Astrocyte of the hippocampus (primary cell): ENCODE measurements at places on chromosomes 1 and 21.

DNA sequence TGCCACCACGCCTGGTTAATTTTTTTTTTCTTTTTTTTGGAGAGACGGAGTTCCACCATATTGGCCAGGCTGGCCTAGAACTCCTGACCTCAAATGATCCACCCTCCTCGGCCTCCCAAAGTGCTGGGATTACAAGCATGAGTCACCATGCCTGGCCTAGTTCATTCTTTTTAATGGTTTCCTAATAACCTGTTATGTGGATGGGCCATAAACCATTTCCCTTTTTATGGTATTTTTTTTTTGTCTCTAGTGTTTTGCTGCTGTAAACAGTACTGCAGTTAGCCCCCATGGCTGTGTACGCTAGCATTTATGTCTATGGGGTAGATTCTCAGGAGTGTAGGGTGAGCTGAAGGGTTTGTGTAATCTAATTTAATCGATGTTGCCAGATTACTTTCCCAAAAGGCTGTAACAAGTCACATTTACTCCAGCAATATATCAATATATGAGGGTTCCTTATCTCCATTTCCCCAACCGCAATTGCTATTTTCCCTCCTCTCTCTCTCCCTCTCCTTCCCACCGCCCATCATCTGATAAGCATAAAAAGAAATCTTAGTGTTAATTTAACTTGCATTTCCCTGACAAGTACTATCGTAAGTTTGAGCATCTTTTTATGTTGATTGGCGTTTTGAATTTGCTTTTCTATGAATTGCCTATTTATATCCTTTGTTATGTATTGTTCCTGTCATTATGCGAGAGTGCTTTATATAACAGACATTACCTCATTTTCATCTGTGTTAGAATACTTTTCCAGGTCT, 28.7 kb downstream of the RCSD1 start:
- no peak for DNase-seq

GRCh38 chr1:119279456-119280381, 88.9 kb upstream of the HAO2 start:
- DNase-seq, result peak; percentile 75

DNA sequence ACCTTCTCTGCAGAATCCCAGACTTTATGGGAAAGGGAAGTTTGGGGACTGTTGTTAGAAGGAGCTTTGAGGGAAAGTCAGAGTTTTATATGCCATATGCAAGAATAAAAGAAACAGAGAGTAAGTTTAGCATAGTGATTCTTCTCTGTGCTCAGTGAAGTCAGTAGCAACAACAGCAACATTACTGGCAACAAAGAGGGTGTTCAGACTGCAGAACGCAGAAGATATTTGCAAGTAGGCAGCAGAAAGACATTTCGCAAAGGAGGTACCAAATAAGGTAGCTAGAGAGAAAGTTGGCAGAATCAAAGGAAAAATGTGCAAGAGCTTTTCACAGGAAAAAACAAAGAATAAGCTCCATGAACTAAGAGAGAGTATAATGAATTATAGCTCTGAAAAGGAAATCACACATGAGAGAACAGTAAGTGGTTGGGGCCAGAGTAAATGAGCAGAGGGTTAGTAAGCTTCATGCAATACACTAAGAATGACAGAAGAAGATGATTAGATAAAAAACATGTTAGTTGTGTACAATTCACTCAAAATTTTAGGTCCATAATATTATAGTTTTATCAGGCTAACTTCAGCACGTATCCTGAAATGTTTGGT, 98.1 kb downstream of the NEGR1 start:
- peak; percentile 32 for DNase-seq

DNA sequence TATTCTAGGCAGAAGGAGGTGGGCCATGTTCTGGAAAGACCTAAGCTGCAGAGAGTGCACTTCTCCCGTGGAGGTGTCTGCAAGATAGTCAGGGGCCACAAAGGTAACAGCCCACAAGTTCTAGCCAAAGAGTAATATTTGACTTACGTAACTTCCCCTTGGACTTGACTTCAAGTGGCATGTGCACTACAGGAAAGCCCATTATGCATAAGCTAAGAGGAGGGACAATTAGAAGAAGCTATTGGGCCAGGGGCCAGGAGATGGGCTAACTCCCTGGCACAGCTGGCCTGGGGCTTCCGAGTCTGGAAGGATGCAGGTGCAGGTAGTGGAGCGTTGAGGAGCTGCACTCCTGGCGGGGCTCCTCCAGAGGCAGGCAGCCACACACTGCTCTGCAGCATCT, 58.3 kb downstream of the ERG start:
- DNase-seq, result no peak

GRCh38 chr1:3550511-3551289, 60.6 kb downstream of the MEGF6 start:
- DNase-seq, result no peak

- peak; percentile 81 for DNase-seq
Observed at GRCh38 chr1:32334864-32335534, 1.0 kb downstream of the MARCKSL1 start.

DNA sequence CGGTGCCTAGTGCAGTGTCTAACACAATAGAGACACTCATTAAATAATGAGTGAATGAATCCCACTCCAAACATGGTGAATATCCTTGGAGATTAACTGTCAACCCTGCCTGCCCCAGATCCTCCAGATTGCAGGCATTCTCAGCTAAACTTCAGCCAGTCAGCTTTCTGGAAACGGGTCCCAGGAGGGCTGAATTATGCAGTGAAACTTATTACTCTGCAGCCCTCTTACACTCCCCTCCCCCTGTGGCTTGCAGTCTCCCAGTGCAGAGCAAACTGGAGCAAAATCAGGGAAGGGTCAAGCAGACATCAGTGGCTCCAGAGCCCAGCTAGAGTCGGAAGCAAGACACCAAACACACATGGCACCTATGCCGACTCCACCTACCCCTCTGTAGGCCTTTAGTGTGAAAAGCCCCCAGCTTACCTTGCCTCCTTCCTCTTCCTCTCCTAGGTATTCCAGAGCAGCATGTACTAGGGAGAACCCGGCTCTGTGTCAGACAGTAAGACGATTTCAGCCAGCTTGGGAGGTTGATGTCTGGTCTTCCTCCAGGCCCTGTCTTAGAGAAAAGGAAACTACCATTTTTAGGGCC, 6.5 kb upstream of the RGS16 start:
- no peak for DNase-seq

GRCh38 chr21:32131960-32132359, 146.9 kb downstream of the MIS18A start:
- DNase-seq, result peak; percentile 56

DNA sequence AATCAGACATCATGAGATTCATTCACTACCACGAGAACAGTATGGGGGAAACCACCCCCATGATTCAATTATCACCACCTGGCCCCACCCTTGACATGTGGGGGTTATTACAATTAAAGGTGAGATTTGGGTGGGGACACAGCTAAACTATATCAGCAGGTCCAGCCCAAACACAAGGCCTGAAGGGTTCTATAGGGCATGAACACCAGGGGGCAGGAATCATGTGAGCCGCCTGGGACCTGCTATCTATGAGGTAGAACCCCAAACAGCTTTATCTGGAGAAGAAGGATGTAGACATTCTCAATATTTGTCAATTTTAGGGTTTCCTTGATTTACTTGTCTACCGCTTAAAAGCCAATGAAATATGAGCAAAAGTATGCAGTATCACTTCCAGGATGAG, 294.9 kb upstream of the DEPDC1 start:
- DNase-seq, result no peak

DNA sequence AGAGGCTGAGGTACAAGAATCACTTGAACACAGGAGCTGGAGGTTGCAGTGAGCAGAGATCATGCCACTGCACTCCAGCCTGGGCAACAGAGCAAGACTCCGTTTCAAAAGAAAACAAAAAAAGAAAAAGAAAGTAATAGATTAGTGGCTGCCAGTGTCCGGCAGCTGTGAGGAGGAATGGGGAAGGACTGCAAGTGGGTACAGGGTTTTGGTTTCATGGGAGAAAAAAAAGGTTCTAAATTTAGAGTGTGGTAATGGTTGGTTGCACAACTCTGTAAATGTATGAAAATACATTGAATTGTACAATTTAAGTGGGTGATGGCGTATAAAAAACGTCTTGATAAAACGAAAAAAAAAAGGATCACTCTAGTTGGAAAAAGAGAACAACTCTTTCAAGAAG, 6.7 kb downstream of the TAF1A start:
- no peak for DNase-seq

DNA sequence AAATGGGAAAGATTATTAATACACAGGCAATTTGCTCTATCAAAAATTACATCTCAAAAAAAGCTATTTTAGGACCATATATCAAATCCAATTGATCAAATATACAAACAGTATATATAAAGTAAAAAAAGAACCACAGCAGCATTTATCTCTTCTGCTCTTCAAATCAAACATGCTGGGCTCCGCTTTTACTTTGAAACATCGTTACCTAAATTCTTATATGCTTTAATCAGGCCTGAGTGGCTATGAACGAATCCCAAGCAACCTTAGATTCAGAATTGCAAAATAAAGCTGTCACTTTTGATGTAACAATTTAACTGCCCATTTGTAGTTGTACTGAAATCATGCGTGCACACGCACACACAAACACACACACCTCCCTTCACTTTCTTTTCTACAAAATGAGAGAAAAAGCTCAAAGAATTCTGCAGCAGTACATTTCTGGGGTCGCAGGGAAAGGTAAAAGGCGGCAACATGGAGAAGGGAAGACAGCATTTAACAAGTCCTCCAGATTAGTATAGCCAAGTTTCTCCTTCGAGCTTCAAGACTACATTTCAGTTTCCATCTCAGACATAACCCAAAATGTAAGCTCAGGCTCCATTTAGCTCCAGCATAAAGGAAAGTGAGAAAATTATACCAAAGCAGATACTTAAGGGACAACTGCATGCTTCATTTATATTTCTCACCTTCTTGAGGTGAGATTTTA, 92.2 kb upstream of the TTC39A start:
- peak; percentile 4 for DNase-seq

DNA sequence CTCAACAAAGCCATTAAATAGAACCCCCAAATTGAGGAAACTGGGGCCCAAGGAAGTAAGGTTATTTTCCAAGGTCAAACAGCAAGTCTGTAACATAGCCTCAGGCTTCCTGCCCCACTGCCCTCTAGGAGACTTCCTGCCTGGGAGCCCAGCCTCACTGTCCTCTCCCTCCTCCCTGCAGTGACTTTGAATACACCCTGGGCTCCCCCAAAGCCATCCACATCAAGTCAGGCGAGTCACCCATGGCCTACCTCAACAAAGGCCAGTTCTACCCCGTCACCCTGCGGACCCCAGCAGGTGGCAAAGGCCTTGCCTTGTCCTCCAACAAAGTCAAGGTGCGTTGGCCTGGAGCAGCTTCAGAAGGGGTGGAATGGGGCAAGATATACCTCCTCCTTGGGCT, 18.3 kb downstream of the GRHL3 start:
- no peak for DNase-seq

DNA sequence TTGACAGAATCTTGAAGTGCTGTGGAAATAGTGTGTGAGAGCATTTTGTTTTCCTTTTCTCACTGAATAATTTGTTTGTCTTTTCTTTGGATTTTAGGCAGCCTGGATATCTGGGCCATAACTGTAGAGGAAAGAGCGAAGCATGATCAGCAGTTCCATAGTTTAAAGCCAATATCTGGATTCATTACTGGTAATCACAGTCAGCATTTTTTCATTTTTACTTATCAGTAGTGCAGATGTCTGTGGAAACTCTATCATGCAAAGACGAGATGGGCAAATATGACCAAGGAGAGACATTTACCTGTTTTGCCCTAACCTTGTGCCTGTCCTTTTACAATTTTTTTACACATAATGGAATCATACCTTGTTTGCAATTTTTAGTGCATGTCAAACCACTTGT, 78.8 kb downstream of the ITSN1 start:
- no peak for DNase-seq

GRCh38 chr1:221430152-221430960, 311.5 kb downstream of the DUSP10 start:
- peak; percentile 31 for DNase-seq

- no peak for DNase-seq
Observed at GRCh38 chr1:202225131-202225530, 31.5 kb downstream of the LGR6 start.

GRCh38 chr1:37006132-37006868, 28.0 kb downstream of the GRIK3 start:
- DNase-seq, result no peak

- DNase-seq, result no peak
Observed at GRCh38 chr1:67564193-67564592, 120.8 kb upstream of the GADD45A start.

GRCh38 chr1:164180824-164181223, 378.2 kb upstream of the PBX1 start:
- no peak for DNase-seq

DNA sequence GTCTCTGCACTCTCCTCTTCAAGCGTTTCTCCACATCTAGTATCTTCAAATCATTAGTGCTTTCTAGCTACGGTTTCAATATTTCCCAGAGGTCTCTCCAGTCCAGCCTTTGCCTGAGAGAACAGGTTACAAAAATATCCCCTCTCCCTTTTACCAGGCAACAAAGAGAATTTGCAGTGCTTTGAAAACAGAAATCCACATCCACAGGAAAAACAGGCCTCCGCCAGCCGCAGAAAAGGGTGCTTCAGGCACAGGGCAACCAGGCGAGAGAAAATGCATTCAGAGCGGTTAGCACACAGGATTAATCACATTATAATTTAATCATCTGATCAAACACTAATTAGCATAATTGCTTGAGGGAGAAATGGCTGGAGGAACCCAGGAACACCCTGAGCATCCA, 13.8 kb downstream of the DSCAM start:
- DNase-seq, result no peak

DNA sequence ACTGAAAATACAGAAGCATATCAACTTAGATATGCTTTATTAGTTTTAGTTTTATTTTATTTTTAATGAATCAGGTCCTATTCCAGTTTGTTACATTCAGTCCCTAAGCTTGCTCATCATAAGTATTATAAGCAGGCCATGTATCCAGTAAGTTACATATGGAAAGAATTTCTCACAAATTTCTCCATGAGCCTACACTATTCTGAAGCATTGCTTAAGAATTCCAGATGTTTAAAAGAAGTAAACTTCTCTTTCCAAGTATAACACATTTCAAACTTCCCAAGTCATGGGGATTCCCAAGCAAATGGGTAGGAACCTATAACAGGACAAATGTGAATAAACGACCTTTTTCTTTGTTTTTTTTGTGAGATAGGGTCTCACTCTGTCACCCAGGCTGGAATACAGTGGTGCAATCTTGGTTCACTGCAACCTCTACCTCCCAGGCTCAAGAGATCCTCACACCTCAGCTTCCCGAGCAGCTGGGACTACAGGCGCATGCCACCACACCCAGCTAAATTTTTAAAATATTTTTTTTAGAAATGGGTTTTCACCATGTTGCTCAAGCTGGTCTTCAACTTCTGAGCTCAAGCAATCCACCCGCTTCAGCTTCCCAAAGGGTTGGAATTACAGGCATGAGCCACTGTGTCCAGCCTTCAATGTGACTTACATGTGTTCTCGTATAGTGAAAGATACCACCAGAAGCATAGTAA, 39.0 kb downstream of the ST7L start:
- DNase-seq, result no peak

- DNase-seq, result no peak
Observed at GRCh38 chr21:46664316-46664995, 29.0 kb downstream of the PRMT2 start.
